ENCODE measurements at places on chromosomes 7 and 10.

DNA sequence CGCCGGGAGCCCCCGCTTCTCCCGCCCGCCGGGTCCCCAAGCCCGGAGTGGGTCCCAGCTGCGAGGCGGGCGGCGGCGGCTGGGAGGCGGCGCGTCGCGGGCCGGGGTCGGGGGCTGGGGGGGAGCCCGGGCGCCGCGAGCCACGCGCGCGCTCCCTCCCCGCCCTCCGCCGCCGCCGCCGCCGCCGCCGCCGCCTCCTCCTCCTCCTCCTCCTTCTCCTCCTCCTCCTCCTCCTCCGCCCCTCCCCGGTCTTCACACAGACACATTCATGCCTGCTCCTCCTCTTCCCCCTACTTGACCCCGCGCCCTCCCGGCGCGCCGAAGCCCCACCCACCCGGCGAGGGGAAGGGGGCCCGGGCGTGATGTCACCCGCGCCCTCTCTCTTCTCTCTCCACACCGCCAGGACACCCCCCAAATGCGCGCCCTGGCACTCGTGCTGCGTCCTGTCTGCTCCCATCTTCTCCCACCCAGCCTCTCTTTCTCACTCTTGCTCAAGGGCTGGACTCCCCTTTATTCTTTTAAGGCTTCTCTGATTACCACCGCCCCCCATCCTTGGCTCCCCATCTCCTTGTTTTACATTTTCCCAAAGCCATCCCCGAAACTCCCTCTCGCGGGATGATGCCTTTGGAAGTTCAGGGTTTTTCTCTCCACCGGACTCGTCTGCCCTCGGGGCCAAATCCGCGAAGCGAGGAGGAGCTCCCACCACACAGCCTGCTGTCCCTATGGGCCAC is 967 bp upstream of the GLI3 start:
- DNase-seq: no peak

GRCh38 chr10:3749011-3749410 is 36.0 kb downstream of the KLF6 start:
- DNase-seq: no peak

GRCh38 chr10:31413325-31413724 is 94.3 kb downstream of the ZEB1 start:
- peak; percentile 27 for DNase-seq

- no peak for DNase-seq
Measured at GRCh38 chr10:129853562-129853903, 110.5 kb downstream of the EBF3 start.
